Heart left ventricle (tissue), 16 donors: ENCODE measurements at places on chromosomes 1 and 21. TPM values are rescaled to one million over a fixed set of nuclear protein-coding genes. Genes with fewer than 3 reads are reported as not detected.

MROH9 gene
- polyA plus RNA-seq = not detected

KCNH1 gene
- polyA plus RNA-seq = not detected

GBP7 gene
- polyA plus RNA-seq = not detected

DYRK3 gene
- polyA plus RNA-seq = 6.5 TPM

IKBKE gene
- 0.27 TPM for polyA plus RNA-seq

CAPN8 gene
- not detected for polyA plus RNA-seq

IFNAR1 gene
- 35.9 TPM for polyA plus RNA-seq

PRAMEF12 gene
- not detected for polyA plus RNA-seq

RWDD3 gene
- polyA plus RNA-seq = 41.1 TPM

SARS1 gene
- polyA plus RNA-seq = 179 TPM

AMIGO1 gene
- polyA plus RNA-seq = 6.2 TPM

SORT1 gene
- 133 TPM for polyA plus RNA-seq

PDZK1 gene
- polyA plus RNA-seq = 0.57 TPM

KIFAP3 gene
- 14.0 TPM for polyA plus RNA-seq

PGBD5 gene
- 2.0 TPM for polyA plus RNA-seq

KCNJ15 gene
- 0.38 TPM for polyA plus RNA-seq

MEX3A gene
- polyA plus RNA-seq = 0.42 TPM
